SW 1271 (cell line): ENCODE measurements at places on chromosomes 2 and 18.

DNA sequence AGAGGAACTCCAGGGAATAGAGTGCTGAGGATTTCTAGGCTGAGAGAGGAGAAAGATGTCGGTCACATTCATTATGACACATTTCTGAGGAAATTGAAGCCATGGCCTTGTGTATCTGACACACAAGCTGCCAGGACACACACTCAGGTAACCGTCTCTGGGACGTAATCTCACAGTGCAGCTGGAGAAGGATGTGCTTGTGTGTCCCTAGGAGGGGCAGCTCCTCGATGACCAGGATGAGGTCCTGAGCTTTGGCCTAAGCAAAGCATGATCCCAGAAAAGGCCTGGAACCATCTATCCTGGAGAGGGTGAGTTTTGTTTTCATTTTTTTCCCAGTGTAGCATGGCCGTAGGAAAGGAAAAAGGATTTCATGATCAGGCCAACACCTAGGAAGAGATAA is 102.2 kb downstream of the CAPN13 start:
- no peak for DNase-seq

DNA sequence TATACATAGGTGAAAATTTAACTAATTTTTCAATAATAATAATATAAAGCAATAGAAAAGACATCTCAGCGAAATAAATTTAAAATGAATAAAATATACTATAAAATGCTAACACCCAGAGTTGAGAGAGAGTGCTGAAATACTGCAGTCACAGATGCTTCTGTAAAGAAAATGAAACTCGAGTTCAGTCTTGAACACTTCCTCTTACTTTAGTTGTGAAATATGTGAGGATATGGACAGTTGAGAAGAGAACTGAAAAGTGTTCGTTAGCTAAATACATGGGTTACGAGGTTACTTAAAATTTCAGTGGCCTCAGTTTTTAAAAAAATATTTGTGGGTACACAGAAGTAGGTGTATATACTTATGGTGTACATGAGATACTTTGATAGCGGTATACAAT is 106.8 kb downstream of the DNAH7 start:
- DNase-seq, result no peak

DNA sequence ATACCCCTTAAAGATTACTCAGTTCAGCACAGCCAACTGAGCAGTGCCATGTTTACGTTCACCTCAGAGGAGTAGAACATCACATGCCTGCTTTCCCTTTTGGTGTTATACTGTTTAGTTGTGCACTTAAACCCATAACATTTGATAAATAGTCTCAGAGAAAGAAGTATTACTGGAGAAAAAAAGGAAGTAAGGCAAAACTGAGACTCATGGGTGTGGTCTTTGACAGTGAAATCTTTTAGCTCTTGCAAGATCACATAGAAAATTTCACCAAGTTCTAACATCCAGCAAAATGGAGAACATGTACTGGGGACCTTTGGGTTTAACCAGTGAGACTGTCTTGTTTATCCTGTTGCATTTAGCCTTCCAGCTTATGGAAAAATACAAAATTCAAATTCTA is 5.6 kb downstream of the TANK start:
- no peak for DNase-seq

DNA sequence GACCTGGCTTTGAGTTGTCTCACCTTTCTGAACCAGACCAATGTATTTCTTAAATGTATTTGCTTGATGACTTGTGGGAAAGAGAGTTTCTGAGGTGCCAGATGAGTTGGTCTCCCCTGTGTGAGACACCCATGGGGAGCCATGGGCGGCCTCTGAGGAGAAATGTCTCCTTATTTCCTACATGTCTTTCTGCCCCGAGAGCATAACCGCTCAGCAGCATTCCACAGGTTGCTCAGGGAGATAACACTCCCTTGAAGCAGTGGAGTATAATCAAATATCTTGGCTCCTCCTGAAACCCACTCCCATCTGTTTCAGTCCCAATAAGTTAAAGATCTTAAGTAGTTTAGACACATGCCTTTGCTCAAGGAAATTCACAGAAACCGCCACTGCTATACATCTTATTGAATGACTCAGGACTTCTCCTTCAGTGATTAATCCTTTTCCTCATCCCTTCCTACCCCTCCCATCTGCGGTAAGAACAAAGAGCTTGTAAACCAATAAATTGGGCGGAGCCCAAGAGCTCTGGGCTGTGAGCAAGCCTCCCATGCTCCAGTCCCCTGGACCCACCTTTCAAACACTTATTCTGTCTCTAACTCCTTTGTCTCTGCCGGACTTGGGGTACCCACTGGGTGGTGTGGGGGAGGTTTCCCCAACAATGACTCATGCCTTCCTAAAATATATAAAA is 285.5 kb upstream of the LRRTM4 start:
- DNase-seq, result no peak

DNA sequence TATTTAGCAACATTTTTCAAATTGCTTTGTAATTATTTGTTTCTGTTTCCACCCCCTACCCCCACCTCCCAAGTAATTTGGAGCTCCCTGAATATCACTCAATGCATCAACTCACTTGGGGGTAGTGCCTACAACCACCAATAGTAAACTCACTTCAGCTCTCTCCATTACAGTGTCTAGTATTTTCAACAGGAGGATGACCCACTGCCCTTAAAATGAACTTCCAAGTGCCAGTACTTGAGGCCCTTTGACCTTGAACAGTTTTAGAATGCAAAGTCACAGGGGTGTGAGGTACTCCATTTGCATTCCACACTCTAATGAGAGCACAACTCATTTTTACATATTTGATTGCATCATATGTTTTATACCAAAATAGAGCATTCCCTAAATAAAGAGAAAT is 523.0 kb downstream of the ERBB4 start:
- DNase-seq, result no peak

- no peak for DNase-seq
Observed at GRCh38 chr2:165305391-165306096, 66.3 kb downstream of the SCN2A start.

GRCh38 chr2:288758-289361 is 969 bp upstream of the ALKAL2 start:
- no peak for DNase-seq

DNA sequence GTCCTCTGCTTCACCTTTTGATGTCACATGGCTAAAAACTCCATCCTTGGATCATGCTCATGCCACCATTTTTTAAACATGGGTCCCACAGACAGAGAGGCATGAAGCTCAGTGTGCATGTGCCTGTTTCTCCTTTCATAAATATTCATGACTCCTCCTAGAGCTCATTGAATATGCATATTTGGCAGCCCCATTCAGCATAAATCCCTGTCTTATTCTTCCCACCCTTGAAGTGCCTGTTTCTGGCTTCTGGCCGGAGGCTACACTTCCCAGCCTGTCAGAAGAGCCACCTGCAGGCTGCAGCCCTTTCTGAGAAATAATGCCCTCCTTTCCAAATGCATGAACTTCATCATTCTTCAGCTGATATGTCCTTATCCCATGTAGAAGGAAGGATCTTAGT is 109.7 kb downstream of the LDLRAD4 start:
- DNase-seq, result no peak

DNA sequence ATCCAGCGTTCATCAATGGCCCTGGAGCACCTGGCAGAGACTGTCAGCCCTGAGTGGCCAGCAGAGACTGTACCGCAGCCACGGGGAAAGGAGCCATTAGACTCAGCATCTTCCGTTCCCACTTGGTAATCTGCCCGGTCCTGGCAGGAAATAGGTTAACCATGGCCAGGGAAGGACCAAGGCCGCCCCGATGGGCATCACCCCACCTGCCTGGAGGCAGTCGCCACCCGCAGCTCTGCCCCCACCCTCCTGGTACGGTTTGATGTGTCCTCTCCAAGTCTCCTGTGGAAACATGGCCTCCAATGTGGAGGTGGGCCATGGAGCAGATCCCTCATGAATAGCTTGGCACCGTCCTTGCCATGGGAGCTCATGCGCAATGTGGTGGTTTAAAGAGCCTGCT is 75.3 kb downstream of the RTP5 start:
- DNase-seq, result no peak

DNA sequence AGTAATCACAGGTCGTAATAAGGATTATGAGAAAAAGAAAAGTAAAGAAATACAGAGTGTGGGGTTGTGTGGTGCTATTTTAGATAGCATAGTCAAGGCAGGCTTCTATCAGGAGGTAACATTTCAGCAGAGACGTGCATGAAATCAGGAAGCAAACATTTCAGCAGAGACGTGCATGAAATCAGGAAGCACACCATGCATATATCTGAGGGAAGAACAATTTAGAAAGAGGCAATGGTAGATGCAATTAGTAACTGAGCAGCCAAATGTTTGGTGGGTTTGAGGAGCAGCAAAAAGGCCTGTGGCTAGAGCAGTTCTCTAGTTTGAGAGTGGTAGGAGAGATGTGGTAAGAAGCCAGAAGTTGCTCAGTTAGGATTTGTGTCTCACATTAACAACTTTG is 713.7 kb downstream of the ADCYAP1 start:
- DNase-seq, result no peak

- no peak for DNase-seq
Observed at GRCh38 chr2:24360963-24361330, 611 bp upstream of the ITSN2 start.

DNA sequence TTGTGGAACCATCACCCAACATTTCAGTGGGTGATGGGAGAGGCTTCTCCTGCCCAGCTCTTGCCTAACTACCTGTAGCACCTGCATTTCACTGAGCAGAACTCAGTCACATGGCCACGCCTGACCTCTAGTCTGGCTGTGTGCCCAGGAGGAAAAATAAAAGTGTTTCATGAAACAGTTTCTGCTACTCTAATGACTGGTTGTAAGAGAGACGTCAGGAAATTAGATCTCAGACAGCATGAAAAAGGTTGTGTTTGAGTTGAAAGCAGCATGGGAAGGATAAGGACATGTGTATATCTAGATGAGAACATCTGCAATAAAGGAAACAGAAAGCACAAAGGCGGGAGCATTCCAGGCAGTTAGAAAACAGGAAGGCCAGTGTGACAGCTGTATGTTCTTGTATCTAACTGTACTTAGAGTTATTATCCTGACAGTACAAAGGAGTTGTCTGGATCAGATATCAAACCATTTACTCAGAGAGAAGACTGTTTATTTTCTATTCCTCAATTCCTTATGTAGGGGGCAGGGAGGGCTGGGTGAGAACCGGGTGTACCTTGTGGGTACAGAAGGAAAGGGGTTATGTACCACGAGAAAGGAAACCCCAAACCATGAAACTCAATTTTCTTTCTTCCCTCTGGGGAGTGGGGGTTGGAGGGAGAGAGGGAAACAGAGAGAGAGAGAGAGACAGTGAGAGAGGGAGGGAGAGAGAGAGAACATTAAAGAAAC is 307.4 kb upstream of the VWC2L start:
- DNase-seq, result no peak

GRCh38 chr2:200065477-200065876 is 110.1 kb downstream of the MAIP1 start:
- no peak for DNase-seq

GRCh38 chr2:134173338-134174016 is 80.4 kb upstream of the MGAT5 start:
- DNase-seq, result no peak

DNA sequence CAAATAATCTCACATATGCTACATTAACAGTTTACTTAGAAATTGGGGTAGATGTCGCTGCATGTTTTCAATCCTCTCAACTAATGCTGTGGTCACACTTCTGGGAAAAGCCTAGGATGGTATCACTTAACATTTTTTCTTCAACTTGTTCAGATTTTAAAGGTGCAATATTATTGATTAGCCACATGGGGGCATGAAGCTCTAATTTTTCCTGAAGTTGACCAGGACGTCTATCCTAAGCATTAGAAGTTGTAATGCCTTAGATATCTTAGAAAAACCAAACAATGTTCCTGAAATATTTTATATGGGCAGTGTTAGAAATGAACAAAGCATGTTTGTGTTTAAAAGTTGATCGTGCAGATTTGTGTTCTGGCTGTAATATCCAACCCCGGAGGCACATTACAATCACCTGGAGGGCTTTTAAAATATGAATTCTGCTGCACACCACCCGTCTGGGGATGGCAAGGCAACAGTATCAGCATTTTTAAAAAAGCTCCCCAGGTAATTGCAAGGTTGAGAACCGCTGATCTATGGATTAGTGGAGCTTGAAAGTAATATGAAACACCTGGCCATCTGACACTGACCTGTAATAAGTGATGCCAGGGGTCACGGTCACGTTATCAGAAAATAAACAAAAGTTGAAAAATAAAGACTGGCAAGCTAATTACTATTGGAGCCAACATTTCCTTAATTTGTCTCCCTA is 100.5 kb upstream of the LMAN1 start:
- peak; percentile 27 for DNase-seq

GRCh38 chr2:85162746-85163301 is 29.6 kb downstream of the TCF7L1 start:
- DNase-seq, result no peak

- DNase-seq, result peak; percentile 0
Observed at GRCh38 chr18:3104190-3105054, 91.5 kb upstream of the LPIN2 start.

DNA sequence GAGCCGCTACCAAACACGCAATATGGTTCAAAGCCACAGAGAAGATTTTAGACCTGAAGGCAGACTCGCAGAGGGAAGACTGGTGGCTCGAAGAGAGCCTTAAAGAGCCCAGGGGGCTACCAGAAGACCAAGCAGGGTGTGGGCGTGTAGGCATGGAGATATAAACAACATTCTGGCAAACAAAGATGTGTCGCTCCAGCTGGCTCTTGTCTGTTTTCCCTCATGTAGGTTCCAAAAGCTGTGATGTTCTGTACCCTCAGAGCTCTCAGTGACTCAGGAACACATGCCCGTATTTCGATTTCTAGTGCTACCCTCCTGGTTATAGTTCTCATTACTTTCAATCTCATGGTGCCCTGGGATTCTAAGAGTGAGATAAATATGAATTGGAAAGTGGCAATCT is 44.5 kb downstream of the DOCK10 start:
- no peak for DNase-seq

GRCh38 chr18:45527891-45528290 is 87.4 kb upstream of the SLC14A2 start:
- no peak for DNase-seq

DNA sequence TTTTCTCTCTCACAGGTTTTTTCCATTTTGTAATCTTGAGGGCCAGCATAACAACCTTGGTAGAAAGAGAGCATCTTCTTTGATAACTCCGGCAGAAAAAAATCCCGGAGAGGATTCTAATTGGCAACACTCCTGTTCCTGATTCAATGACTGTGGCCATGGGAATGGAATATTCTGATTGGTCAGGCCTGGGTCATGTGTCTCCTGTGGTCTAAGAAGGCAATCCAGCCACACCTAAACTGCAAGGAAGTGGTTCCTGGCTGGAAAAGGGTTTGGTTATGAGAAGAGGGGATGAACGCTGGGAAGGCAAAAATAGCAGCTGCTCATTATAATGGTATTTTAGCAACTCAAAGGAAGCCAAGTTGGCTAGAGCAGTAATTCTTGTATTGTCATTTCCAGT is 24.8 kb upstream of the ZNF638 start:
- DNase-seq, result no peak

DNA sequence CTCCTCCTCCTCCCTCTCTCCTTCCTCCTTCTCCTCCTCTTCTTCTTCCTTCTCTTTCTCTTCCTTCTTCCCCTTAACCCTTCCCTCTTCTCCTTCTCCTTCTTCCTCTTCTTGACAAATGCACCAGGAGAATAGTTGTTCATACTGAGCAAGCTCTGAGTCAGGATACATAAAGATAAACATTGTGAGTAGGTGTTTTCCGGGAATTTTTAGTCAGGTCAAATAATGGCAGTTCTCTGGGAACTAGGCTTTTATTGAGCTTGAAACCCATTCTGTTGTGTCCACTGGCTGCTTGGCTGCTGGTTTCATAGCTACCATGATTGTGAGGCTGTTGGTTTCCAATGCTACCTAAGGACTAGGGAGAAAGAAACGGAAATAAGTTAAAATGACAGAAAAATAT is 1144.7 kb upstream of the DDX18 start:
- no peak for DNase-seq
